Astrocyte (in vitro differentiated cells and primary cell): ENCODE measurements at places on chromosomes 16 and 17. TPM values are rescaled to one million over a fixed set of nuclear protein-coding genes. Genes with fewer than 3 reads are reported as not detected.

SDK2 gene
- 11.2 and 12.4 TPM in 2 replicates for total RNA-seq

ENPP7 gene
- not detected in 2 replicates for total RNA-seq

TNFRSF17 gene
- not detected in 2 replicates for total RNA-seq

WSCD1 gene
- 3.9 and 5.1 TPM in 2 replicates for total RNA-seq

HSPB9 gene
- not detected in 2 replicates for total RNA-seq

HEATR9 gene
- not detected in 2 replicates for total RNA-seq

PPP1R9B gene
- total RNA-seq, result 73.6 and 75.9 TPM in 2 replicates

LPO gene
- not detected in 2 replicates for total RNA-seq

NXN gene
- 104 and 106 TPM in 2 replicates for total RNA-seq

METTL2A gene
- total RNA-seq, result 20.1 and 20.9 TPM in 2 replicates

IRX3 gene
- 0.72 and 0.75 TPM in 2 replicates for total RNA-seq

KRT33A gene
- not detected in 2 replicates for total RNA-seq

YBX2 gene
- 0.24 and 0.86 TPM in 2 replicates for total RNA-seq

ERI2 gene
- total RNA-seq, result 11.4 and 12.9 TPM in 2 replicates

TBC1D3L gene
- 16.5 and 21.7 TPM in 2 replicates for total RNA-seq

ADGRG1 gene
- 13.6 and 13.9 TPM in 2 replicates for total RNA-seq

NPIPA2 gene
- total RNA-seq, result 1.1 and 8.6 TPM in 2 replicates
